WTC11 (cell line): ENCODE measurements at places on chromosomes 5 and 9.

- DNase-seq = no peak
Measured at GRCh38 chr5:75612226-75612569, 945 bp downstream of the ANKDD1B start.

DNA sequence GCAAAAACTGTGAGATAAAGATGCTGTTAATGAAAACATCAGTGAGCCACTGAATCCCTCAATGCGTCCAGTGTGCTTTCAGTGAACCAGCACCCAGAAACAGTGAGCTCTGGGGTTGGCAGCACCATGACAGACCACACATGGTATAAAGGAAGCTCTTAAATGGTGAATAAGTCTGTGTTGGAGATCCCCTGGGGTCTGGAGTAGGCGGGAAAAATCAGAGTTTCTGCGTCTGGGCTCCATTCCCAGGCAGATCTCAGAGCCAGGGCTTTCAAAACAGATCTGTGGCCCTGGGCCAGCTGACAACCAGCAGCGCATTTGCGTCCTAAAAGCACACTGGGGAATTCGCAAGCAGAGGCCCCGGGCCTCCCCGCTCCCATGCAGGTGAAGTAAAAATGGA is 233.5 kb downstream of the FRMD3 start:
- no peak for DNase-seq

- DNase-seq = no peak
Measured at GRCh38 chr9:113465599-113466140, 2.1 kb downstream of the RGS3 start.

DNA sequence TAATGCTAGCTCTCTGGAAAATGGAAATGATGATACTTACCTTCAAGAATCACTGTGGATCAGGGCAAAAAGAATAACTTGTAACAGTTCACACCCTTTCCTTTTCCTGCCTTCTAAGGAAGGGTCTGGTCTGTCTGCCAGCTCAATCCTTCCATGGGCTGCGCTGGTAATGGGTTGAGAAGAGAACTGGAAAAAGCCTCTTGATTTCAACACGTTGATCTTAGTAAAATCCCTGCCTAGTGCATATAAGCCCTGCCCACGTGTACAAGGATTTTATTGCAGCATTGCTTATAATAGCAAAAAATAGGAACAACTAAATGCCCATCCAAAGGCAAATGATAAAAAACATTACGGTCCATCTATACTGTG is 20.5 kb downstream of the C1QTNF2 start:
- DNase-seq = no peak

DNA sequence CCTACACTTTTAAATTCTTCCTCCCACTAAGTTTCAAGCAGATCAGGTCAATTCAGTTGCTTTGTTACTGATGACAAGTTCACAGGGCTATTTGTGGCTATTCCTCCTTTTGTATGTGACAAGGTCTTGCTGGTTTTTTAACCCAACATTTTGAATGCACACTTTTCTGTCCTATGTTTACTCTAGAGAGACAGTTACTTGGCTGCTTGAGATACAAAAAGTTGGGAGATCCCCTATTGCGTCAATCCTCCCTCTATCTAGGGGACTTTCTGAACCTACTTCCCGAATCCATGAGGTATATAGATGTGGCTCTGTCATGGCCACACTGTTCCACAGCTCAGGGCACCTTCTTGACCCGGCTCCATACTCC is 386.7 kb downstream of the NTRK2 start:
- DNase-seq = no peak
